ENCODE measurements at places on chromosomes 2 and 18.

DNA sequence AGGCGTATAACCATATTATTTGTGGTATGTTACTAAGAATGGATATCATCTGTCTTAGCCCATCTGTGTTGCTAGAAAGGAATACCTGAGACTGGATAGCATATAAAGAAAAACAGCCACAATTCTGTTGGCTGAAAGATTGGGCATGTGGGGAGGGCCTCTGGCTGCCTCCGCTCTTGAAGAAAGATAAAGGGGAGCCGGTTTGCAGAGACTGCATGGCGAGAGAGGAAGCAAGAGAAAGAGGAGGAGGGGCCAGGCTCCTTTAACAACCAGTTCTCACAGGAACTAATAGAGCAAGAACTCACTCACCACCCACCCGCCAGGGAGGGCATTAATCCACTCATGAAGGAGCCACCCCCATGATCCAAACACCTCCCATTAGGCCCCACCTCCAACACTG lies 29.2 kb upstream of the UXS1 start:
- no peak for DNase-seq

DNA sequence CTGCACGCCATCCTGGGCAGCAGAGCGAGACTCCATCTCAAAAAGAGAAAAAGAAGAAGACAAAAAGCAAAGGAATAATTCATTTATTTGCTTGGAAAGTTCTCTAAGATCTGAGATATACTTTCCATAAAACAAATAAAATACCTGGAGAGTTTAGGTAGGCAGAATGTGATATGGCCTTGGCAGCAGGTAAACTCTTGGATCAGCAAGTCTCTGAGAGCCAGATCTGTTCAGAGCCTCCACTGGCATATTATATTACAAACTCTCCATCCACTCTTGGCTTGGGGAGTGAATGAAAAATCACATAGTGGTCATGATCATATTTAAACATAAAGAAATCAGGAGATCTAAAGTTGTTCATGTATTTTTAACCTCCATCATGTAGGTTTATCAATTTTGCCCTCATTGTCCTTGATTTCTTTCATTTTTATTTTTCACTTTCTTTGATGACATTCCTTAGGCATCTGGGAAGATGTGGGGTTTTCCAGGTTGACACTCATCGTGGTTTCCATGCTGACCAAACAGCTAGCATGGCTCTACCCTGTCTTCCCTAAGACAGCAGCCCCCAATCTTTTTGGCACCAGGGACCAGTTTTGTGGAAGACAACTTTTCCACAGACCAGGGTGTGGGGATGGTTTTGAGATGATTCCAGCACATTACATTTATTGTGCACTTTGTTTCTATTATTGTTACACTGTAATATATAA lies 10.2 kb downstream of the LRRFIP1 start:
- no peak for DNase-seq

- DNase-seq: no peak
Observed at GRCh38 chr18:35073186-35074105, 32.2 kb downstream of the MAPRE2 start.

GRCh38 chr18:66731890-66732289 lies 128.0 kb upstream of the CDH19 start:
- no peak for DNase-seq

GRCh38 chr2:72605836-72606442 lies 219.9 kb downstream of the EXOC6B start:
- peak; percentile 4 for DNase-seq

- DNase-seq: peak; percentile 95
Observed at GRCh38 chr2:105597806-105598803, 146.6 kb upstream of the NCK2 start.

GRCh38 chr2:175726223-175726622 lies 275.8 kb downstream of the LNPK start:
- no peak for DNase-seq
